Upper lobe of right lung (tissue), 1 donor: ENCODE measurements at places on chromosomes 12 and 14. TPM values are rescaled to one million over a fixed set of nuclear protein-coding genes. Genes with fewer than 3 reads are reported as not detected.

The DDN gene
- not detected for total RNA-seq

The CARMIL3 gene
- total RNA-seq = 0.96 TPM

The TXNDC16 gene
- total RNA-seq = 5.1 TPM

The KLRG1 gene
- 3.3 TPM for total RNA-seq

The WNT1 gene
- total RNA-seq = not detected

The SLC38A4 gene
- total RNA-seq = 1.9 TPM

The PLXNC1 gene
- total RNA-seq = 15.7 TPM

The C12orf42 gene
- not detected for total RNA-seq

The CLEC1A gene
- 15.0 TPM for total RNA-seq

The LHX5 gene
- total RNA-seq = not detected

The PTGER2 gene
- 5.3 TPM for total RNA-seq

The B4GALNT3 gene
- 14.0 TPM for total RNA-seq

The GLT1D1 gene
- 3.5 TPM for total RNA-seq

The ERBB3 gene
- total RNA-seq = 60.7 TPM

The GPD1 gene
- 32.9 TPM for total RNA-seq

The CEBPE gene
- total RNA-seq = not detected

The B4GALNT1 gene
- 0.93 TPM for total RNA-seq

The PMEL gene
- 4.9 TPM for total RNA-seq
